ENCODE measurements at places on chromosomes 11 and 22.
A peak's percentile ranks its signal among the peaks of the same experiment; 100 is the strongest.

- DNase-seq: no peak
Observed at GRCh38 chr11:26841818-26842473, 120.1 kb upstream of the SLC5A12 start.

DNA sequence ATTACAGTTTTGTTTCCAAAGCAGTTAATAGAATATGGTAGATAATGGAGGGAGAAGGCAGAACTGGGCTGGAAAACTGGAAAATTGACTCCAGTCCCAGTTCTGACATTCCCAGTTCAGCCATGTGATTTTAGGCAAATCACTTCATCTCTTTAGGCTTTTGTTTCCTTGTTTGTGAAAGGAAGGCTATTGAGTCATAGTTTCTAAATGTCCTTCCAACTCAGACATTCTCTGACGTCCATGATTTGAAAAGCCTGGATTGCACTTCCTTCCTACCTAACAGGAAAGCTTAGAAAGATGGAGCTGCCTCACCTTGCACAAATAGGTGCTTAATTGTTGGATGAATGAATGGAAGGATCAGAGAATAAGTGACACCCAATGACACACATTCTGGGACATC lies 19.8 kb upstream of the GALNT18 start:
- DNase-seq: no peak

- no peak for DNase-seq
Observed at GRCh38 chr11:3069425-3069824, 12.2 kb upstream of the CARS1 start.

DNA sequence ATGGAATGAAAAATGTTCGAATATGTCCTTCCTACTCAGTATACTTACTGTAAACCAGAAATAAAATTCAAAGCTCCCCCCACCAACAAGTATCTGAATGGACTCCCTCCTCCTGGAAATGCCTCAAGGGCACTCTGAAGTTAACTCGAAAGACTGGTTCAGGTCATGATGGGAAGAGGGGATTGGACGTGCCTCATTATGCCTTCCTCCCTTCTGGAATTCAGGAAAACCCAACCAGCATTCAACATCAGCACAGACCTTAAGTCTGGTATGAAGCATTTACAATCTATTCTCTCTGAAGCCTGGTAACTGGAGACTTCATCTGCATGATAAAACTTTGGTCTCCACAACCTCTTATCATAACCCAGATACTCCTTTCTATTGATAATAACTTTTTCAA lies 428.3 kb upstream of the RAG2 start:
- DNase-seq: no peak

DNA sequence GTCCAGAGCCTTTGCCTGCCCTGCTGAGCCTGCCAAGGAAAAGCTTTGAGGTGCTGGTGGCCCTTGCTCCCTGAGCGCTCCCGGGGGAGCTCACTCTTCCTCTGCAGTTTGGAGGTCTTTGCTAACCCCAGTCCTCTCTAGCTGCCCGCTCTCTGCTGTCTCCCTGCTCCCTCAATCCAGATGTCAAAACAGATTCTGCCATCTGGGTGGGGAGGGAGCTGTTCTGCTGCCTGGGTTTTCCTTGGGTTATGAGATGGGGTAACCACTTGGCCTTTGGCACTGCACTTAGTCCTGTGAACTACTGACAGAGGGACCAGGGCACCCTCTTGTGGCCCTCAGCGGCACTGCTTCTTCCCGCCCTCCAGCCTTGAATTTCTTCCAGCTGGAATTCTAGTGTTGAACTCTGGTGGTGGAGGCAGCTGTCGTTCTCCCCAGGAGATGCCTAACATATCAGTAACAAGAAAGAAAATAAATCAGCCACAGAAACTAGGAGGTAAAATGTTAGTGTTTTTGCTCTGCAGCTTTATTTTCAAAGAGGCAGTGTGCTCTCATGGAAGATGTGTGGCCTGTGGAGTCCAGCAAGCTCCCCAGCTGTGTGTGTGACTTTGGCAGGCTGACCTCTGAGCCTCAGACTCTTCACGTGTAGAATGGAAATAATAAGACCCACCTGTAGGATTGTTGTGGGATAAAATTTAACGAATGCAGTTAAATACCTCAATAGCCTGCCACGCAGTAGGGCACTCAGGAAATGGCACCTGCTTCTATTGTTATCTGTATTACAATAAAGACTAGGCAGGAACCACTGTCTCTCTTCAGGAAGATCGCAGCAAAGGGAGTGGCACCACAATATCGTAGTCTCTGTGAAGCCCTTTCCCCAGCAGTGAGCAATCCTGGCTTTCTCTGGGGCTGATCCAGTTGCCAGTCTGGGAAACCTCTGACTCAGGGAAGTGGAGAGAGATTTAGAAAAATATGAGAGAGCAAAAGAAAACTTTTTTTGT lies 23.4 kb downstream of the ARFGAP2 start:
- DNase-seq: peak; percentile 37

- no peak for DNase-seq
Observed at GRCh38 chr11:59967677-59968394, 4.0 kb downstream of the OOSP4A start.

DNA sequence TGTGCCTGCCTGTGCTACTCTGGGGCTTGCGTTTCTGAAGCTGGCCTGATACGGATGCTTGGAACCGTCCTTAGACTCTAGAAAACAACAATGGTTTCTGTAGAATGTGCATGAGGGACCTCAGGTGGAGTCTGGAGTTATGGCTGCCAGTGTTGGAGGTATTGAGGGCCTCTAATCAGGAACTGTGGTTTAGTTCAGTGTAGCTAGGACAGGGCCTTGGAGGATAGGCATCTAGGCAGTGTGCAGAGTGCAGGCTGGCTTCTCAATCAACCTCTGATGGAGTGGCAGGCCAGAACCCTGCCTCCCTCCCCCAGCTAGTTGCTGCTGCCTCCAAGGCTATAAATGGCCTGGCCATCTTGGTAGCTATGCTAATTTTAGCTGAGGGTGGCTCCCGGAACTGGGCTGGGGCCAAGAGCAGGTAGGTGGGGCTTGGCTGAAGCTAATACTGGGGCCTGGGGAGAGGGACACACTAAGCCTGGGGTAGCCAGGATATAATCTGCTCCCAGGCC lies 4.0 kb downstream of the STIM1 start:
- no peak for DNase-seq

GRCh38 chr11:93288079-93288478 lies 42.5 kb upstream of the DEUP1 start:
- DNase-seq: no peak

DNA sequence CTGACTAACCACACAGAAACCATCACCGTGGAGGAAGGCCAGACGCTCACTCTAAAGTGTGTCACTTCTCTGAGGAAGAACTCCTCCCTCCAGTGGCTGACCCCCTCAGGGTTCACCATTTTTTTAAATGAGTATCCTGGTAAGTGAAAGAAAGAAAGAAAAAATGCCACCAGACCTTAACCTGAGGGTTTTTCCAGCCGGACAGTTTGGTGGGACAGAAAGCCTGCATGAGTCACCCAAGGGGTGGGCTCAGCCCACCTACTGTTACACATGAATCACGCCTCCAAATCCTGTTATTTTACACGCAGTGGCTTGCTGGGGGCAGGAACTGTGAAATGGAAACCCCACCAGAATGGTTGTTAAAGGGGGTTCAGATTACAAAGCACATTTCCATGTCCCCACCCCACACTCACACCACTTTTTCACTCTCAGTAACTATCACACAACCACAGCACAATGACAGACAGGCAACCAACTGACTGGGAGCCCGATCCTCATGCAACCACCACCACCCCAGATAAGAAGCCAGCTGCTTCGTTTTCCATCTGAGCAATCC lies 11.9 kb downstream of the CRTAM start:
- peak; percentile 42 for DNase-seq

DNA sequence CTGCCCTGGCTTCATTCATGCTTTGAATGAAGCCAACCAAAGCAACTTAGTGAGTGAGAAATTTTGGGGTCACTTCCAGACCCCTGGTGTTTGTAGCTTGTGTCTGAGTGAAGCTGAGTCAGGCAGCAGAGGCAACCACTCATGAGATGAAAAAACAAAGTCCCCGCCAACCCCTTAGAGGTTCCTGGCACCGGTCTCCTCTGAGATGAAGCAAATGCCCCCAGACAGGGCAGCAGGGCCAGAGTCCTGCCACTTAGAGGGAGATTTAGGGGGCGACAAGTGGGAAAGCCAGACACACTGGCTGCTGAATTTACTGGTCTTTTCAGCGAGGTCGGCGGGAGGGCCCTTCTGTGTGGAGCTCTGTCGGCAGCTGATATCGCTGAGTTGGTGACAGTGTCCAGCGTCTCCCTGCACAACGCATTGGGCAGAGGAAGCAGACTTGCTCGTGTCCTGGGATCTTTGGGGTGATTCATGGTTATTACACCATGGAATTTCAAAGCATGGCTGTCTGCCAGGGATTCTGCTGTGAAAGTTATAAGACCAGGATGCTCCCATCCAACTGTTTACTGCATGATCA lies 482.6 kb downstream of the MIAT start:
- DNase-seq: no peak

- no peak for DNase-seq
Observed at GRCh38 chr11:104361975-104362374, 198.0 kb upstream of the PDGFD start.

DNA sequence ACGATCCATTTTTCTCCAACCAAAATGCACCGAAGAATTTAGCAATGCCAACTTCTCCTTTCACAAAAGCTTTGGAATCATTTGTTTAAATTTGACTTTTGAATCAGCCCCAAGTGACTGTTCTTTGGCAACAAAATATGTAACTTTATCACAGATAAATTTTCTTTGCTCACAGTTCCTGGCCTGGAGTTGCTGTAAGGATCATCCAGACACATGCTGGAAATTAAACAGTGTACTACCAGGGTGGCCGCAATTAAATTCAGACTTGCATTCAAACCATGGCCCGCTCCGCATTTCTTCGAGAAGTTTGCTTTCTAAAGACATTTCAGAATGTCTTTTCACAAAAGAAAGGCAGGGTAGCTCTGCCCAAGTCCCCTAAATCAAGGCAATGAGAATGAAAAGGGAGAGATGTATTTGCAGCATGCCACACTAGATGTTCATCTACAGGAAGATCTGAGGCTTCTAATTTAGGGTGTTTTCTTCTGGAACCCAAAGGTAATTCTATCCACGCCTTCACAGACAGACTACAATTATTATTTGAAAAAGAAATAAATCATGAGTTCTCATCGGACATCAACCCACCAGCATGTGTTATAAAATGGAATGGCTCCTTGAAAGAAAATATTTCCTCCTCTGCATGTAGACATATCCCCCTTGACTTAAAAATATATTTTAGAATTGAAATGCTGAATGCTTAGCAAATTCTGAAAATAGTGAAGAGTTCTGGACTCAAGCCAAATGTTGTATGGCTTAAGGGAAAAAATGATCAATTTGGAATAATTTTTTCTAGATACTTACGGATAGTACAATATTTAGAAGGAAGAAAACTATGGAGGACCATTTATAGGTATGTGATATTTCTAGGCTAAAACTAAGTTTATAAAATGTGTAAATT lies 189.7 kb upstream of the BLID start:
- no peak for DNase-seq

DNA sequence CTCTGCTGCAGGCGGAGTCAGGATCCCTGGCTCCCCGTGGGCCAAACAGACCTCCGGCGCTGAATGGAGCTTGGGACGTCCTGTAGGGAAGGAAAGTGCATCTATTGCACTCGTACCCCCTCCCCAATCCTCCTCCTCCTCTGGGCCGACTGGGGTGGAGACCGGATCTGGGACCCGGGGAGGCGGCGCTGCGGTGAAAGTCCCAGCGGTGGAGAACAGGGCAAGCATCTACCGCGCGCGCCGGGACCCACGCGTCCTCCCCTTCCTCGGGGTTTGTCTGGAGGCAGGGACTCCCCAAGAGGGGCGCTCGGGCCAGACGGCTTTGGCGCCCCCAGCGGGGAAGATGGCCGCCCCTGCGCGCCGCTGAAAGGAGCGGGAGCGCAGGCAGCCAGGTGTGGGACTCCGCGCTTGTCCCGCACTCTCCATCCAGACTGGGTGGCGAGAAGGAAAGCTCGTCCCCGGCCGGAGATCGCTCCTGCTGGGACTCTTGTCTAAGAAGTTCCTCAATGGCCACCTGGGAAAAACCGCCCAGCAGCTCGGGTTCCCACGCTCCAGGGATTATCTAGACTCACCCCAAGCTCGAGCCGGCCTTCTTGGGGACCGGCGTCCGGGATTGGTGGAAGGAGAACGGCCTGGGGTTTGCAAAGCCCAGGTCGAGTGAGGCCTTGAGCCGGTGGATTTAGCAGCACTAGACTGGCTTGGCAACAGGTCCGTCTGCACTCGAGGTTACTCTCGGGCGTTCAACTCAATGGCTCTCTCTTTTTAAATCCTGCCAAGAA lies 718 bp downstream of the FADS2 start:
- no peak for DNase-seq

GRCh38 chr22:30861688-30862552 lies 106.7 kb downstream of the MORC2 start:
- DNase-seq: no peak

DNA sequence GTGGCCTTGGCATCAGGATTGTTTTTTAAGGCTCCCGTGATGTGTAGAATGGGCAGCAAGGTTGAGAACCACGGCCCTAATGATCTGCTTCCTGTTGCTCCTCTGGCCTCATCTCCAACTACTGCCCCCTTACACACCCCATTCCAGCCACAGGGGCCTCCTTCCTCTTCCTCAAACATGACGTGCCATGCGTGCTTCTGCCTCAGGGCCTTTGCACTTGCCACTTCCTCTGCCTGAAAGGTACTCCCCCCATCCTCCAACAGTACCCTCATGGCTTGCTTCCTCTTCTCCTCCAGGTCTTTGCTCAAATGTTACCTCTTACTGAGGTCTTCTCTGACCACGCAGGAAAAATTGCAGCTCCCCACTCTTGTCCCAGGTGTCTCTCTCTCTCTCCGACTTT lies 93.9 kb upstream of the CSNK2A3 start:
- no peak for DNase-seq

DNA sequence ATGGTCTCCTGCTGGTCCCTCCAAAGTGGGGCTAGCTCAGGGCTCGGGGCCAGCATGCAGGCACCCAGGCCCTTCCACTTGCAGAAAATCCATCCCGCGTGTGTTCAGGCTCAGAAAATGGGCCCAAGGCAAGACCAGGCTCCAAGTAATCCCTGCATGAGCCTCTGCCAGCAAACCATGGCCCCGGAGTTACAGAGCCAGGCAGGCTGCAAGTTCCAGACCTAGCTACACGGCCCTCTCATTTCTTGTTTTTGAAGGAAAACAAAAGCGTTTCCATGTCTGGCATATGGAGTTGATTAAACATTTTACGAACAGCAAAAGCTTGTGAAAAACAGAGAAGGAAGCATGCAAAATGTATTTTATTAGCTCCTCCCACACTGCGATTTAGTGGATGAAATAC lies 29.7 kb downstream of the KIAA0930 start:
- DNase-seq: no peak

DNA sequence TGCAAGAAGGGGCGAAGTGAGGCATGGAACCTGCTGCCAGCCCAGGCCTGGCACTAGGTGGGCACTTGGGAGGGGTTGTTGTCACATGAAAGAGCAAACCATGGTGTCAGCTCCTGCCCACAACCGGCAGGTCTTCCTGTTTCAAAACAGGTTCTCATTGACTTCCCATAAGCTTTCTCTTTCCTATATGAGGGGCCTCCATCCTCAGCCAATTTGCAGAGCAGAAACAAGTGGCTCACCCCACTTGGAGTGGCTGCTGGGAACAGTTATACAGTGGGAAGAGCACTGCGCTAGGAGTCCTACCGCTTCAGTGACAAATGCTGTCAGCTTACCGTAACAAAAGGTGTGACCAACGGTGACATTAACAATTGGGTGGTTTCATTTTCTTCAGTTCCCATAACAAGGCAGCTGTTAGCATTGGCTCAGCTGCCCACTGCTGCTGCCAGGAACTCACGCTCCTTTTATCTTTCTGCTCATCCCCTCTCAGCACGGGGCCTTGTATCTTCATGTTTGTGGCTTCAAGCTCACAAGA lies 10.2 kb upstream of the SSTR3 start:
- DNase-seq: no peak

- DNase-seq: no peak
Observed at GRCh38 chr22:38016182-38017151, 32.1 kb upstream of the SOX10 start.

All from activated T-cell treated with anti-CD3 and anti-CD28 coated beads for 24 hours (primary cell).